Fibroblast of skin of right quadriceps (primary cell): ENCODE measurements at places on chromosomes 4 and X.

GRCh38 chr4:33961761-33962160 lies 2282.6 kb downstream of the ARAP2 start:
- DNase-seq, result peak; percentile 75

- DNase-seq, result no peak
Observed at GRCh38 chr4:28754376-28754775, 1893.7 kb downstream of the STIM2 start.

DNA sequence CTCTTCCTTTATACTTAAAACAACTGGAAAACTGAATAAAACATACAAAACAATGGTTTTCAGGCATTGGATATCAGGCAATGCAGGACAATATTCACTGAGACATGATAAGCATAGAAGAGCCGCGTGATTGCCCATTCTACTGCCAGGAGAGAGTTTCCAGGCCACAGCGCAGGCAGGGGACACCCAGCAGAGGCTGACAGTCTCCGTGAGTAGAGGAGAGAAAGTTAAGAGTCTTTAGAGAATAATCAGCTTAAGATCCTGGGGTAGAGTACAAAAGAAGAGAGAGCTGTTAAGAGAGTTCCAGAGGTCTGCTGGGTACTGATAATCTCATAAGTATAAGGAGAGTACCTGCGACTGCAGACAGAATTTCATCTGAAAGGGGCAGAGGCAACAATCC lies 18.4 kb upstream of the FRAS1 start:
- no peak for DNase-seq

GRCh38 chr4:52244848-52245247 lies 193.7 kb downstream of the SPATA18 start:
- no peak for DNase-seq

DNA sequence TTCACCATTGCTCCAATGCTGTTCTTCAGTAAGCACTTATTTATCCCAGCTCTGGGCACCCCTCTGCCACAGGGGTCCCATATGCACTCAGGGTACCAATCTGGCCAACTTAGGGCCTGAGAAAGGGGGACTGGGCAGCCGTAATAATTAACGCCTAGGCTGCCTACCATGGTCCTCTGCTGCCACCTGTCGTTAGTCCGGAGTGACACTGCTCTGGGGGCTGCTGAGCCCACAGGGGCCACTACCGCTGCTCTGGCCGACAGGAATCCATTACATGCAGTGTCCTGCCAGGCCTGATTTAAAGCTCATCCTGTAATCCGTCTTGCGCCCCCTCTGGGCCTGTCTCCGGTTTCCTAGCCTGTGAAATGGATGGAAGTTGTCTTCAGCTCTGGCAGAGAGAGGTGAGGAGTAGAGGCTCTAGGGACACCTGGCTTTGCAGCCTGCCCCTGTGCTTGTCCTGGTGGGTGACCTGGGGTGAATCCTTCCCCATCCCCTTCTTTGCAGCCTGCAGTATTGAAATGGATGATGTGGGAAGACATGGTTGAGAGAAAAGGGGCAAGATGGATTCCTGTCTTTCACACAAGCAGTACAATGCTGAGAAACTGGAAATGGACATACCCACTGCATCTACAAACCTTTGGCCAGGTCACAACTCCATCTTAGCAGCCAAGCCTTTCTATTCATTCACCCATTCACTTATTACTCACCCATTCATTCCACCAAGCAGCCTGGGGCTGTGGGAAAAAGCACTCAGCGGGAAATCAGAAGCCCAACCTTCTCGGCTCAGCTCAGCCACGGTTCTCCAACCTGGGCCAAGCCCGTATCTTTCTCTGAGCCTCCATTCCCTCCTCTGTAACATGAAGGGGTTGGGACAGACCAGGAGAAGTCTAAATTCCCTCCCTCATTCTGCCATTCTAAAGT lies 116.3 kb upstream of the NALF2 start:
- DNase-seq, result peak; percentile 51

DNA sequence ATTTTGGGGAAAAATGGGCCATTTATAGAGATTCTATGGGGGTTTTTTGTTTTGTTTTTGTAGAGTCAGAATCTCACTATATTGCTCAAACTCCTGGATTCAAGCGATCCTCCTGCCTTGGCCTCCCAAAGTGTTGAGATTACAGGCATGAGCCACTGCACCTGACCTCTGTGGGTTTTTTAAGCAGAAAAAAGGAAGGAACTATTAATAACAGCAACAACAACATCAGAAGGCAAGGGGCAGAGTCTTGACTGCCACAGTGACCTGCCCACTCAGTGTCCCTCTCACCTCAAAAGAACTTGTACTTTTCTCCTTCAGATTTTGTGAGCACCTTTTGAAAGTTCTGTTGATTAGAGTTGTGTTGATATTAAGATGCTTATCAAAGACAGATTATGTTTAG lies 48.1 kb downstream of the FNIP2 start:
- no peak for DNase-seq

- DNase-seq, result peak; percentile 0
Observed at GRCh38 chrX:125757794-125758564, 408.1 kb downstream of the DCAF12L2 start.

DNA sequence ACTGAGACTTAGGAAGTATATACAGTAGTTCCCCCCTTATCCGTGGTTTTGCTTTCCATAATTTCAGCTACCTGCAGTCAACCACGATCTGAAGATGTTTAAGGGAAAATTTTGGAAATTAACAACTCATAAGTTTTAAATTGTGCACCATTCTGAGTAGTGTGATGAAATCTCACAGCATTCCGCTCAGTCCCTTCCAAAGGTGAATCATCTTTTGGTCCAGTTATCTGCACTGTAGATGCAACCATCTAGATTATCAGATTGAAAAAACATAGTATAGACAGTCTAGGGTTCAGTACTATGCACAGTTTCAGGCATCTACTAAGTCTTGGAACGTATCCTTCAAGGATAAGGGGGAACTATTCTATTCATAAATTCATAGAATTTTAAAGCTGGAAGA lies 109.0 kb downstream of the ANXA3 start:
- peak; percentile 24 for DNase-seq

GRCh38 chrX:41732260-41732659 lies 8.3 kb downstream of the GPR82 start:
- DNase-seq, result no peak
